Posterior cingulate gyrus (tissue), 11 donors: ENCODE measurements at places on chromosomes 2 and 18.

DNA sequence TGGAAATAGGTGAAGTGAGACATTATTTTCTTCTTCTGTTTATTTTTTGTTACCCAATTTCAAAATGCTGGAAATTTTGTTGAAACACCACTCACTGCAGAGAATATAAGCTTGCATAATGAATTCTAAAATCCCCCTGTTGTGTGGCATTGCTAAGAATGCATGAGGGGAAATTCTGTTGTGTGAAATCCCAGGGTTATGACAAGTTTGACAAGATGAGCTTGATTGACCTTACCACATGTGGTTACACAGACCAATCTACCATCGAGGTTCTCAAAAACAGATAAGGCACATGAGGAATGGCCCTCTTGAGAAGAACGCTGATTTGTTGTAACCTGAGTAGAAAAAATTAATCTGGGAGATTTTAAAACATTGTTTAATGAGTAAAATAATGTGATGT, 261.6 kb upstream of the MMADHC start:
- DNase-seq: no peak

DNA sequence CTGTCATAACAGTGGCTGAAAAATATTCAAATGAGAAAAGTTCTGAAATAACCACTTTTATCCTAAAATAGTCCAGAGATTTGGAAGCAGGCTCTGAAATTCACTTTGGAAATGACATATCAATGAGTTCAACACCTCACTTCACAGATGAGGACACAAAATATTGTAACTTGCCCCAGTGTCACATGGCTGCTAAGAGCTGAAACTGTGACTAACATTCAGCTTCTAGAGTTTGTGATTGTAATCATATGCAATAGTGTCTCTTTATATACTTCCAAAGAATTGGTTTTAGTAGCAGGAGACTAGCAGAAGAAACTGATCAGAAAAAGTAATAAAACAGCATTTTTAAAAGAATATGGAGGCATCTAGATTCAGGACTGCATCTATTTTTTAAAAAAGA, 52.1 kb downstream of the SFT2D3 start:
- no peak for DNase-seq

- no peak for DNase-seq
Observed at GRCh38 chr2:42036940-42037339, 10.9 kb upstream of the PKDCC start.

DNA sequence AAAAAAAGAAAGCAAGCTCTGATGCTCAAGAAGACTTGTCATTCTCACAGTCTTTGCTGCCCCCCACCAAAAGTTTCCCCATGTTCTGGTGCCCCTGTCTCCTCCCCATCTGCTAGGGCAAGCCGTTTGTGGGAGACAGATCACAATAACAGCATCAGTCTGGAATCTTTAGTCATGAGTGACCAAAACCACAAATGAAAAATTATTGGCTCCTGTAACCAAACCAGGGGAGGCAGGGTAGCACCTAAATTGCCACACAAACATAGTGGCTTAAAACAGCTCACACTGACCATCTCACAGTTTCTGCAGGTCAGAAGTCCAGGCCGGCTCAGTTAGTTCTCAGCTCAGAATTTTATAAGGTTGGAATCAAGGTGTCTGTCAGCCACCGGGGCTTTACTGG, 9.1 kb upstream of the B3GNT7 start:
- no peak for DNase-seq

- DNase-seq: no peak
Observed at GRCh38 chr2:142918624-142919023, 41.2 kb downstream of the KYNU start.

DNA sequence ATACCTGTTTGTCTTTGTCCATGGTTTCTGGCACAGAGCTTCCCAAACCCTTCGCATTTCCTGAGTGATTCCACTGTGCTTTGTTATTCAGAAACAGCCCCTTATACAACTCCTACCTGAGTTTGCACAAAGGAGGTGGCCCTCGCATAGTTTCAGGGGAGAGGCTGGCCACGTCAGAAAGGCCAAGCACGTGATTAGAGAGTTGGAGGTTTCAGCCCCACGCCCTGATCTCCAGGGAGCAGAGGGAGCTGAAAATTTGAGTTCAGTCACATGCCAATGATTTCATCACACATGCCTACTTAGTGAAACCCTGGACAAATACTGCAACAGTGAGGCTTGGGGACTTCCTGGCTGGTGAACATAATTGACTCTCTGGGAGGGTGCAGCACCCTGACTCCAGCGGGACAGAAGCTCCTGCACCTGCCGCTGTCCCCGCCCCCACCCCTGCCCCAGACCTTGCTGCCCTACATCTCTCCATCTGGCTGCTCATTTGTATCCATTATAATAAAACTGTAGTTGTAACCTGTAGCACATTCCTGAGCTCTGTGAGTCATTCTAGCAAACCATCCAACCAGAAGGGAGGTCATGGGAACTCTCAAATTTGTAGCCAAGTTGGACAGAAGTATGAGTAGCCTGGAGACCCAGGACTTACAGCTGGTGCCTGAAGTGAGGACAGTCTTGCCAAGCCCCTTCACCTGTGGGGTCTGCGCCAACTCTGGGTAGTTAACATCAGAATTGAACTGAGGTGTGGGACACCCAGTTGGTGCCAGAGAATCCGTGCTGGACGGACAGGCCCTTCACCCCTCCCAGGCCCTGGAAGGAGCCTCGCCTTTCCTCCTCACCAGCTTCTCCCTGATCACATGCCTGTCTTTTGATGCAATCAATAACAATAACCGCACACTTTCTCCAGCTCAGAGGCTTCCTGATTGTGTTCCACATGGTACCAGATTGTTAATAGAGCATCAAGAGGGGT, 224.3 kb downstream of the ANAPC1 start:
- no peak for DNase-seq

GRCh38 chr18:13338318-13338717, 119.8 kb downstream of the LDLRAD4 start:
- DNase-seq: no peak

DNA sequence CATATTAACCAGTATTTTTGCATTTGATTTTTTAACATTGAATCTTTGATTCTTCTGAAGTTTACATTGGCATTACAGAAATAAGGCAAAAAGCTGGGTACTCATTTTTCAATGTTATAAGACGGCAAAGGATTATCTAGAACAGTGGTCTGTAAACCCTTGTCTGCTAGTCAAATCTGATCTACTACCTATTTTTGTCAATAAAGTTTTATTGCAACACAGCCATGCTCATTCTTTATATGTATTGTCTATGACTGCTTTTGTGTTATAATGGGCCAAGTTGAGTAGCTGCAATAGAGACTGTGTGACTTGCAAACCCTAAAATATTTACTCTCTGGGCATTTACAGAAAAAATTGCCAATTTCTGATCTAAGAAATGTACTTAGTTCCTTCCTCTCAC, 181.0 kb downstream of the PDE11A start:
- DNase-seq: no peak

GRCh38 chr18:61991201-61991600, 98.4 kb upstream of the RNF152 start:
- no peak for DNase-seq

DNA sequence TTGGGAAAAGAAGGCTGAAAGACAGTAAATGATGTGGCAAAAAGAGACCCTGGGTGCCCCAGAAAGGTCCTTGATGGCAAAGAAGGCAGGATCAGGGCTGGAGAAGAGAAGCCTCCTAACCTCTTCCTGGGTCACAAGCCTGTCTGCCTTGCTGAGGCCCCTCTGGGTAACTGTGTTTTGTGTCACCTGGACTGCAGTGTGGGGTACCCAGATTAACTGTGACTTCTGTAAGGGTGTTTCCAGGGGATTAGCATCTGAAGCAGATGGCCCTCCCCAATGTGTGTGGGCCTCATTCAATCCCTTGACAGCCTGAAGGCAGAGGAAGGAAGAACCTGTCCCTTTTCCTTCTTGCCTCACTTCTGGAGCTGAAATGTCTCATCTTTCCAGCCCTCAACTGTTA, 35.6 kb upstream of the APCDD1 start:
- DNase-seq: no peak
